ENCODE measurements at places on chromosomes 11 and 22.
A peak's percentile ranks its signal among the peaks of the same experiment; 100 is the strongest.

GRCh38 chr11:72127923-72128322 lies 7.6 kb upstream of the FOLR3 start:
- no peak for DNase-seq

- DNase-seq = no peak
Measured at GRCh38 chr11:12067796-12068357, 42.5 kb upstream of the MICAL2 start.

GRCh38 chr11:116263770-116264169 lies 509.0 kb downstream of the BUD13 start:
- no peak for DNase-seq

DNA sequence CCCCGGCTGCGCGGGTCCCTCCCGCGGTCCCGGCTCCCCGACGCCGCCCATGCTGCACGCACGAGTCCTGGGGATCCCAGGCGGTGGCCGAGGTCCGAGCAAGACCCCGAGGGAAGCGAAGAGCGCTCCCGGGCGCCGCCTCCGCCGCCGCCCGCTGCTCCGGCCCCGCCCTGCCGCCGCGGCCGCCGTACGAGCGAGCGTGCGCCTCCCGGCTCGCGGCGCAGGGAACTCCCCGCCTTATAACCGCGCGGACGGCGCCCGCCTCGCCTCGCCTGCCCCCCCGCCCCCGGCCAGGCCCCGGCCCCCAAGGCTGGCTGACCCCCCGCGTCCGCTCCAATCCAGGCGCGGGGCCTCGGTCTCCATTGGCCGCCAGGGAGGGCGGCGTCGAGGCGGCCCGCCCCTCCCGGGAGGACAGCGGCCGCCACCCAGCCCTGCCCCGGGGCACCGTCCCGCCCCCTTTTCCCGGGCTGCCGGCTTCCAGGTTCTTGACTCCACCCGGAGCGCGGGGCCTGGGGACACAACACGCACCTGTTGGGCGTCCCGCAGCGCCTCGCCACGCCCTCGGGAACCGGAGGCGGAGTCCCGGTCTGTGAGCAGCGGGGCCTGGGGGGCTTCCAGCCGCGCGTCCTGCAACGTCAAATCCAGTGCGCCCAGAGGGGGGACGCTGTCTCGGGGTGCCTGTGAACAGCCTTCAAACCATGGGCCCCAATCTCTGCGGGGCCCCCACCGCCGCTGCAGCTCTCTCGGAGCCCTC lies at the start of gene FADS3:
Gene FADS3, minus strand, starts transcription at position 215 of the 754 bp plus-strand sequence. Its CDS starts 164 bp downstream, at position 51.
- DNase-seq = peak; percentile 41

- no peak for DNase-seq
Measured at GRCh38 chr11:126154691-126155090, 56.8 kb downstream of the RPUSD4 start.

DNA sequence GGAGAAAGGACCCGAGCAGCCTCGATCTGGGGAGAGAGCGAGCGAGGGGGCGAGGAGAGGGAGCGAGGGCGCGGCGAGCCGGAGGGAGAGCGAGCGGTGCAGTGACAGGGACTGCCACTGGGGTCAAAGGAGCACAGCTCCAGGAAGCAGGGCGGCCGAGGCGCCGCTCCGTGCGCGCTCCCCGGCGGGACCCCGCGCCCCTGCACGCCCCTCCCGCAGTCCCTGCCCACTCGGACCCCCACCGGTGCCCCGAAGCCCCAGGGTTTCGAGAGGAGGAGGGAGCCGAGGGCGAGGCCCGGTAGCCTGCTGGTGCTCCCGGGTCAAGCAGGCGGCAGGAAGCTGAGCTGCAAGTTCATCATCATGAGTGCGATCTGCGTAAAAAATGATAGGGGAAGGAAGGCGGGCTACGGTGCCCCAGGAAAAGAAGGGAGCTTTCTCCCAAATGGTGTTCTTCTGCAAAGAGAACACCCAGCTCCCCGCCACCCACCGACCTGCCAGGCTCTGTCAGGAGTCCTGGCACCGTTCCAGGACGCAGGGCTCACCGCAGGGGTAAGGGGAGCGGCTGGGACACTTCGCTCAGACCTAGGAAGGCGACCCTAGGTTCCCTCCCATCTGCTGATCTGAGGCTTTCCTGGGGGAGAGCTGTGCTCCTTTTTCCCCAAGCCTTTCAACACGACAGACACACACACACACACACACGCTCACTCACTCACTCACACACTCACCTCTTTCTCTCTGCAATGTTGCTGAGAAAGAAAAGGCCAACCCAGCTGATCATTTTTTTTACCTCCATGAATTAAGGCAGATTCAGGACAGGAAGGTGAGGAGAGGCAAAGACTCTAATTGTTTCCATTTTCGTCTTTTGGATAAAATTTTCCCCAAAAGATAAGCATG lies at the start of gene MPPED2:
Gene MPPED2, minus strand, starts transcription at position 103 of the 894 bp plus-strand sequence. CDS start 5,980 bp downstream, outside the sequence.
- no peak for DNase-seq

DNA sequence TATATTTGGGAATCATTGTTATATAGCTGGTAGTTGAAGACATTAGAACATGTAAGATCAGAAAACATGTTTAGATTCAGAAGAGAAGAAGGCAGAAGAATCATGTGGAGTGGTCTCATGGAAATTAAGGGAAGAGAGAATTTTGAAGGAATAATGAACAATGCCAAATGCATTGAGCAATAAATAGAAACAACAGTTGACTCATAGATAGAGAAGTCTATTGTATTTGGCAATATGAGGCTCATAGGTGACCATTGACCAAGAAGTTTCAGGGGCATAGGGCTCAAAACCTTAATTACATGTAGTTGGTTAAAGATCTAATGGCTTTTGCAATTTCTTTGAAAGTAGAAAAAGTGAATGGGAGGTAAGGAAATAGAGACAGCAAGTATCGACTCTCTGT lies 123.9 kb downstream of the PAX6 start:
- no peak for DNase-seq

DNA sequence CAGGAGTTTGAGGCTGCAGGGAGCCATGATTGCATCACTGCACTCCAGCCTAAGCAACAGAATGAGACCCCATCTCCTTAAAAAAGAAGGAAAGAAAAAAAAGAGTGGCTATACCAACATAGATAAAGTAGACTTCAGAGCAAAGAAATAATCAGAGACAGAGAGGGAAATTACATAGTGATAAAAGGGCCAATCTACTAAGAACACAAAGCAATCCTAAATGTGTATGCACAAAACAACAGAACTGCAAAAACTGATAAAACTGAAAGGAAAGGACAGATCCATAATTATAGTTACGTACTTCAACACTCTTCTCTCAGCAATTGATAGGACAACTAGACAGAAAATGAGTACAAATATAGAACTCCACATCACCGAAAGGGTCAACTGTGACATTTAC lies 17.8 kb upstream of the OR2AT4 start:
- no peak for DNase-seq

GRCh38 chr22:47933891-47934290 lies 1171.4 kb downstream of the TBC1D22A start:
- DNase-seq = no peak

- DNase-seq = no peak
Measured at GRCh38 chr11:15346907-15347306, 232.2 kb downstream of the INSC start.

DNA sequence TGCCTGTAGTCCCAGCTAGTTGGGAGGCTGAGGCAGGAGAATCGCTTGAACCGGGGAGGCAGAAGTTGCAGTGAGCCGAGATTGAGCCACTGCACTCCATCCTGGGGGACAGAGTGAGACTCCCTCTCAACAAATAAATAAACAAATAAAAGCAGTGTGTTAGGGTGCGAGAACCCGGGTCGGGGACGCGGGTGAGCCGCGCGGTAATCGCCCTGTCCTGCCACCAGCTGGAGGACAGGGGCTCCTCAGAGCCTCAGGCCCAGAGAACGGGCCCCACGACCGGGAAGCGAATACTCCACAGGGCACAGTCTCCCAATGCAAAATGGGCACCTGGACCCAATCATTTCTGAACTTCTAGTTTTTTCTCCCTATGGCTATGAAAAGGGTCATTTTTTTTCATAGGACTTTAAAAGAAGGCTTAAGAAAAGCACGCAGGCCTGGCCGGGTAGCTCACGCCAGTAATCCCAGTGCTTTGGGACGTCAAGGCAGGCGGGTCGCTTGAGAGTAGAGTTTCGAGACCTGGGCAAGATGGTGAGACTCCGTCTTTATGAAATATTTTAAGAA lies 744 bp upstream of the MCM5 start:
- DNase-seq = no peak

- DNase-seq = no peak
Measured at GRCh38 chr11:8989453-8989852, 14.3 kb downstream of the NRIP3 start.

- DNase-seq = no peak
Measured at GRCh38 chr11:107655602-107656001, 56.3 kb downstream of the SLN start.

- no peak for DNase-seq
Measured at GRCh38 chr11:60950933-60951605, 907 bp downstream of the SLC15A3 start.

DNA sequence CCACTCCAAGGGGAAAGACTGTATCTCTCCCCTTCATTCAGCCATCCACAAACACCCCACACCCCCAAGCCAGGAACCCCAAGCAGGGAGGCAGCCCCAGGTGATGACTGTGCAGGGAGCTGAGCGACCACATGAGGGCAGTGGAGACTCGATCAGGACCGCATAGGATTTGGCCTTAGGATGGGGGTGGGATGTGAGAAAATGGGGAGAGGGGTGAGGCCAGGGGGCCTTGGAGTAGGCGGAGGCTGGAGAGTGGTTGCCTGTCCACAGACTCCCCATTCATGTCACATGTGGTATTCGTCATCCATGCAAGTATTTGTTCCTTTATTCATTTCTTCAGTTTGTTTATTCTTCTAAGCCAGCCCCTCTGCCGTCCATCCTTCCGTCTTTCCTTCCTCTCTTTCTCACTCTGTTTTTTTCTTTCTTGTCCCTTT lies 2.7 kb upstream of the RHOD start:
- no peak for DNase-seq

- DNase-seq = no peak
Measured at GRCh38 chr11:12402025-12402424, 24.7 kb downstream of the PARVA start.

DNA sequence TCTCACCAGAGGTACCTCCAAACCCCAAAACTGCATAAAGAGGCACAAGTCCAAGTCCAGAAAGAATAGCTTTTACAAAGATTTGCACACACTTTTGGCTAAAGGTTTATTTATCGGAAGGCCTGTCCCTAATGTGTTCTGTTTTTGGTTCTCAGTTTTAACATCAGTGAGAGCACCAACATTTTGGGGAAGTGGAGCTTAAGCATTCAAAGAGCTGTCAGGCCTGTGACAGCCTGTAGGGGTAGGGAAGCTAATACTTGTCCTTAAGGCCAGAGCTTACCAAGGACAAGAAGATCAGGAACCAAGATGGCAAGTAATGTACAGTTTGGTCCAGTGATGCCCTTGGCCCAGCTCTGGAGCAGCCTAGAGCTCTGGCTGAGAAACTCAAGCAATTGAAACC lies 38.9 kb upstream of the SCUBE2 start:
- no peak for DNase-seq

DNA sequence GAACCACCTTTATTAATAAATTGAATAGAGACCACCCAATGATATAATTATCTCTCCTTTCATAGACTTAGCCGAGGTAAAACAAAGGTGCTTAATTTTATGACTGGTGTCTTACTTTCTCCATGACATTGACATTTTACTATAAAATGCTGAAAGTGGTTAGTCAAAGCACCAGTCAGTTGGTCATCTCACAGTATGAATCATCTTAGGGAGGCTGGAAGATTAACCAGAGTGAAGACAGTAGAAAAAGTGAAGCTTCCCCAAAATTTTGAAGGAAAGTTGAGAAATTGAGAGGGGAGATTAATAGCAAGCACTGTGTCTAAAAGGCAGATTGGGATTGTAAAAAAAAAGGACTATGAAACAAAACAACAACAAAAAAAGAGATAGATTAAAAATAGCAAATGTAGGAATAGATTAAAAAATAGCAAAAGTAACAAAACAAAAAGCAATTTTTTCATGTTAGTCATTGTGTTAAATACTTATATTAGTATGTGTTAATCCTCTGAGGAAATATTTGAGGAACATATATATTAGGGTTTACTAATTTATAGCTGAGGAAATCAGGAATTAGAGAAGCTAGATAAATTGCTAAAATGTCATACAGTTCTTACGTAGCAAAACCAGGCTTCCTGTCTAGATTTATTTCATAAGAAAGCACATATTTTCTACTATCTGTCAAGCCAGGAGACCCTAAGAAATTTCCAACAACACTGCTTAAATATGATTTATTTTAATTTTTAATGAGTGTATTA lies 557.3 kb upstream of the ANO5 start:
- DNase-seq = no peak

- no peak for DNase-seq
Measured at GRCh38 chr11:119370486-119371046, 10.9 kb downstream of the USP2 start.

DNA sequence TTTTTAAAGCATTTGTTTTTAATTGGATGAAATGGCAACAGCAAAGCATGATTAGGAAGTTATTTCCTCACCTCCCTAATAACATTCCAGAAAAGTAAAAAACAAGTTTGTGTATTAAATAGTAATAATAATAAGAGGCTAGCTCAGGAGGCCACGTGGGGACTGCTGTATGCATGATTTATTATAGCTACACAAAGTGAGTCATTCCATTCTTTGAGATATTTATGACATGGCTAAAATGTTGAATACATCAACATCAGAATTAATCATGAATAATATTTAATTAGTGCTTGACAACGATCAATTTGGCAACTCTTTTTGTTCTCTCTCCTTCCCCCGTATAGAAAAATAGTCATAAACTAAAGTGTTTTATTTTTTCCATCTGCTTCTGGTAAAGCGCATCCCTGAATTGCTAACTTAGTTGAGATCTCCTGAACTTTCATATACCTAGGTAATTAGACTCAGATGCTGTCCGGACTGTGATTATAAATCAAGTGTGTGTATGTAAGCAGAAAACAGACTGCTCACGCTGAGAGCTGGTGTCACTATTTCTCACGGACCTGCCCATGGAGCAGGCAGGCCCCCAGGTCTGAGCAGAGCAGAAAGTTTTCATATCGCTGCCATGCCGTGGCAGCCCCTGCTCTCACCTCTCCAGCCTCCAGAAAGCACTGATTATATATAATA lies 125.7 kb downstream of the WT1 start:
- DNase-seq = no peak

GRCh38 chr11:66720223-66720898 lies 8.7 kb downstream of the SPTBN2 start:
- DNase-seq = peak; percentile 54

GRCh38 chr11:35683728-35684339 lies 21.3 kb downstream of the TRIM44 start:
- DNase-seq = no peak

- DNase-seq = no peak
Measured at GRCh38 chr11:11982975-11983374, 25.5 kb downstream of the DKK3 start.

DNA sequence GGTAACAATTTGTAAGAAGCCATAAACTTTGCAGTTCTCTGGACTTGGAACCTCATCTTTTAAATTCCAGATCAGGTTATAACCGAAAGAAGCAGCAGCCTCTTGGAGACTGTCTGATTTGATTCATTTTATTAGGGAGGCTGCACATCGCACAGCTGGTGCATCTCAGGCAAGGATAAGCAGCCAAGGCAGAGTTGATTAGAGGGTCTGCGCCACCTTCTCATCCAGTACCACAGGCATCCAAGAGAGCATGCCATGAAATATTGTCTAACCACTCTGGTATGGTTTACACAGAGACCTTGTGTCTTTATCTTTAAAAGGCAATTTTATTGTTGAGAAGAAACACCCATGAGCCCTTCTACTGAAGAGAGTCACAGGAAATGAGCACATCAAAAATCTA lies 16.2 kb upstream of the CWF19L2 start:
- no peak for DNase-seq

Measured in stimulated activated CD8-positive, alpha-beta memory T cell treated with anti-CD3 and anti-CD28 coated beads, Interleukin-15, amount 100 ng/mL, for 48 hours (primary cell).